ENCODE measurements at places on chromosomes 3 and 15.

DNA sequence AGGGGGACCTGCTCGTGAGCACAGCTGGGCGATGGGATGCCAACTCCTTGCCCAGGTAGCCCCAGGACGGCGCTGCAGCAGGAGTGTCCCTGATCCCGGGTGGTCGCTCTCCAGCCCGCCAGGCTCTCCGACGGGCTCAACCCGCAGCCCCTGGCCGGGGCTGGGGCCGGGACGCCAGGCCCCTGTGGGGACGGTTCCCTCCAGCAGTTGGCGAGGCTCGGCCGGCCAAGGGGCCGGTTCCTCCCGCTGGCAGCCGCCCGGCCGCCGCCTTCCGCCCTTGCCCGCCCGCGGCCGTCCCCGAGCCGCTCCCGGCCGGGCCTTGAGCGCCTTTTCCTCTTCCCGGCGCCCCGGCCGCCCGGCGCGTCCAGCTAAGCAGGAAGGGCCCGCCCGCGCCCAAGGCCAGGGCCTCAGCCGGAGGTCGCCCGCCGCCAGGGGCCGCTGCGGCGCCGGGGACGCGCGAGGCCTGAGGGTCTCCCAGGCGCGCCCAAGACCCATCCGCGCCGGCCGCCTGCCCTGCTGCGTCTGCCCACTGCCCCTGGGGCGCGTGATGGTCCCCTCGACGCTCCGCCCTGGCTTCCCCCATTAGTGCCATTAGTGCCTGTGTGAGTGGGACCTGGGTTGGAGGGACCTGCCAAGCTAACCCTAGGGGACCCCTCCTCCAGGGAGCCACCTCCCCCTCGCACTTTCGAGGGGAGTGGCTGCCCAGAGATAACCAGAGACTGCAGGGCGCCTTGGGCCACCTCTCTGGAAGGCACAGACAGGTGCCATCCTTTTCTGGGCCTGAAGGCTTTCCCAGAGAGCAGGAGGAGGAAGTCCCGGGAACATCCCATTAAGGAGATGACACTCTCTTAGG lies 106.4 kb downstream of the FBLN2 start:
- DNase-seq: peak; percentile 56

DNA sequence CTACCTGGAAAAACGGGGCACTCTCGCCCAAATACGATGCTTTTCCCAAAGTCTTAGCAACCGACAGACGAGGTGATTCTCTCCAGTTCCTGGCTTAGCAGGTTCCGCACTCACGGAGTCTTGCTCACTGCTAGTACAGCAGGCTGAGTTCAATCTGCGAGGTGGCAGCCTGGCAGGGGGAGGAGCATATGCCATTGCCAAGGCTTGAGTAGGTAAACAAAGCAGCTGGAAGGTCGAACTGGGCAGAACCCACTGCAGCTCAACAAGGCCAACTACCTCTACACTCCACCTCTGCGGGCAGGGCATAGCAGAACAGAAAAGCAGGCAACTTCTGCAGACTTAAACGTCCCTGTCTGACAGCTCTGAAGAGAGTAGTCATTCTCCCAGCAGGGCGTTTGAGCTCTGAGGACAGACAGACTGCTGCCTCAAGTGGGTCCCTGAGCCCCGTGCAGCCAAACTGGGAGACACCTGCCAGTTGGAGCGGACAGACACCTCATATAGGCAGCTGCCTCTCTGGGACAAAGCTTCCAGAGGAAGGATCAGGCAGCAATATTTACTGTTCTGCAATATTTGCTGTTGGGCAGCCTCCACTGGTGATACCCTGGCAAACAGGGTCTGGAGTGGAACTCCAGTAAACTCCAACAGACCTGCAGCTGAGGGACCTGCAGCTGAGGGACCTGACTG lies 73.4 kb upstream of the CADM2 start:
- no peak for DNase-seq

DNA sequence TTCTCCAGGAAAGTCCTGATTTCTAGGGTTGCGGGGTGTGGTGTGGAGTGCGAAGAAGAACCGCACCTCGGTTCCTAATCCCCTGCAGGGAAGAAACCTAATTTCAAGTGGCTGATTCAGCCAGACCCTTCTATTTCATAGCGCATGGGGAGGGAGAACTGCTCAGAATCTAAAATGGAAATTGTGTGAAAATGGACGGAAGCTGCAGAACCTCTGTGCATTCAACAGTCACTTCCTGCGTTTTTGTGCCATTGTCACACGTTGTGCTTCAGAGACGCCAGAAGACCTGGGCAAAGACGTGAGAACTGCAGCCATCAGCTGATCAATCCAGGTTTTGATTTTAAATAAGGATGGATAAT lies 1.2 kb downstream of the SIDT1 start:
- peak; percentile 26 for DNase-seq

DNA sequence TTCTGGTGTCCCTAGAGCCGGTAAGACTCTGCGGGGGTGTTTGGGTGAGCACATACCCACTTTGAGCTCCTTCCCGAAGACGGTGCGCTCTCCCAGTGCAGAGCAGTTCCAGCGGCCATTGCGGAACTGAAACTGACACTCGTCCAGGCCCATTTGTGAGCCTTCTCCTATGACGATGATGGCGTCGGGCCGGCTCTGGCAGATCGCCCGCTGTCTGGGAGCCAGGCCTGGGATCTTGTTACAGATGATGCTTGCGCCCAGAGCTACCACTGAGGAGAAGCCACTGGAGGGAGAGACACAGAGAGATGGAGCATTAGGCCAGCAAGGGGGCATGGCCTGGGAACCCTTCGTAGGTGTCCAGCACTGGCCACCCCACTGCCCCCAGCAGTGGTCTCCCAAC lies 5.0 kb downstream of the WNT7A start:
- DNase-seq: no peak

GRCh38 chr15:41688671-41689070 lies 28.5 kb downstream of the MGA start:
- DNase-seq: no peak

GRCh38 chr15:38021259-38021658 lies 86.8 kb downstream of the TMCO5A start:
- DNase-seq: no peak

DNA sequence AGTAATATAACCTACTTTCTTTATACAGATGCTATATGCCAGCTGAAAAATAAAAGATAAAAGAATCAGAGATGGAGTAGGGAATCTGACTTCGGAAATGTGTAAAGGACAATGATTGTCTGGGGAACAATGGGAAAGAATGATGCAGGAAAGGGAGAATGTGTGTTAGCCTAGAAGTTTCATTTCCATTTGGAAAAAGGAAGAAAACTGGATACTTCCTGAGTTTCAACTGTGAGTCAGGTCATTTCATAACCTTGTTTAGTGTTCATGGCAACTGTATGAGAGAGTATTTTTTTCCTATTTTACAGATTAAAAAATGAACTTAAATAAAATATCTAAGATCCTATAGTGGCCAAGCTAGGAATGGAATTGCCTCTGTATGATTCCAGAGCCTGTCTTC lies 261.3 kb upstream of the NECTIN3 start:
- no peak for DNase-seq

DNA sequence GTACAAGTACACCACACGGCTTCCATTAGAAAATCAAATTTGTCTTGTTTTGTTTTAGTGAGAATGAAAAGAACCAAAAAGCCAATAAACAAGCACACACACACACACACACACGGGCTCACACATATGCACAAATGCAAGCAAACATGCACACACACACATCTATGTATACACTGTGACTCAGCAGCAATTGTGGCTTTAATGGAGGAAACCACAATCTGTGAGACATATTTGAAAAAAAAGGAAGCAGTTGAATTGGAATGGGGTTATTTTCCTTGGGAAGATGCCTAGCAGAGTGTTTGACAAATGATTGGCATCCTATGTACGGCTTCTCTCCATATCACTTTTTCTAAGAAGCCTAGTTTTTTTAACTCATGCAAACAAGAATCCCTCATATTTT lies 201.1 kb upstream of the ARRDC4 start:
- DNase-seq: peak; percentile 31

Measured in hematopoietic multipotent progenitor cell treated with erythropoietin and hydrocortisone succinate and interleukin-3 and kit ligand, for 6 days (in vitro differentiated cells).